ENCODE measurements at places on chromosomes 11 and 22. TPM values are rescaled to one million over a fixed set of nuclear protein-coding genes. Genes with fewer than 3 reads are reported as not detected.

DNA sequence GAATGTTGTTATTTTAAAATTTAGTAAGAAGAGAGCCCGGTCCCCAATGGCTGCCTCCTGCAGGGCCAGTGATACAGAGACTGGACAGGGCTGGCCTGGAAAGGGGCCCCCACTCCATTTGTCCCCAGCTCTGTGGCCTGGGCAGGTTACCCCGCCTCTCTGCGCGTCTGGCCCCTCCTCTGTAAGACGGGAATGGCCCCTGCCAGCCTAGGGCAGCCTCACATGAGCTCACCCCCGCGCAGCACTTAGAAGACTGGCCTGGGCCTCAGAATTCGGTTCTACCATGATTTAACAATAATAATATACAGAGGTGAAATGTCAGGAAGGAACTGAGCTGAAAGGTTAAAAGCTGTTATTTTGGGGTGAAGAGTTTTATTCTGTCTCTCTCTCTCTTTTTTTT lies 1.3 kb downstream of the APOBEC3G start:
- no peak for DNase-seq

Gene ABTB2
- 9.3 TPM for total RNA-seq

DNA sequence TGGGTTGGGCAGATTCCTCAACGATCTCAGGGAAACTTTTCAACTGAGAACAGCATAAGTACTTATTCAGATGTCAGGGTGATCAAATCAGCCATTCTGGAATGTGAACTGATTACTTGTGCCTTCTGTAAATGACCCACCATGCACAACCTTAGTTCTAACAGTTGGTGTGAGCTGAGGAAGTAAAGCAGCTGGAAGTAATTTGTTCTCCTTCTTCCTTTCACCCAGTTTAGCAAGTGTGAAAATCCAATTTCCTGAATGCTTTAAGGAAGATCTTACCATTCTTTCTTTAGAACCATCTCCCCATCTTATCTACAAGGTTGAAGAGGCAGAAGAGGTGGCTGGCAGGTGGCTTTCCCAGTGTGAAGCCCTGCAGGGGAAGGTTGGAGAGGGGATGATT lies 781.6 kb downstream of the ETS1 start:
- DNase-seq, result no peak

Gene ROBO4
- not detected for total RNA-seq

- peak; percentile 73 for DNase-seq
Observed at GRCh38 chr11:72573072-72573854, 101.0 kb downstream of the PDE2A start.

DNA sequence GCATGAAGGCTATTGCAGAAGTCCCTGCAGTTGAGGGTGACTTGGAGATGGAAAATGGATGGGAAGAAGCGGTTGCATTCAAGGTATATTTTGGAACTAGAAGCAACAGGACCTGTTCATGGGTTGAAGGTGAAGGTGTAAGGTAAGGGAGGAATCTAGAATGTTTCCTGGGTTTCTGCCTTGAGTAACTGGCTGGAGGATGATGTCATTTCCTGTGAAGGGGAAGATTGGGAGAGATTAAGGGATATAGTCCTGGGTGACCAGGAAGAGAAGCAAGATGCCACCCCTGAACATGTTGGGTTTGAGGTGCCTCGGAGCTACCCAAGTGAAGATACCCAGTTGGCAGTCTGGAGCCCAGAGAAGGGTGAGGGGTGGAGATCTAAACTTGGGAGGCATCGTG lies 12.1 kb upstream of the MOGAT2 start:
- no peak for DNase-seq

DNA sequence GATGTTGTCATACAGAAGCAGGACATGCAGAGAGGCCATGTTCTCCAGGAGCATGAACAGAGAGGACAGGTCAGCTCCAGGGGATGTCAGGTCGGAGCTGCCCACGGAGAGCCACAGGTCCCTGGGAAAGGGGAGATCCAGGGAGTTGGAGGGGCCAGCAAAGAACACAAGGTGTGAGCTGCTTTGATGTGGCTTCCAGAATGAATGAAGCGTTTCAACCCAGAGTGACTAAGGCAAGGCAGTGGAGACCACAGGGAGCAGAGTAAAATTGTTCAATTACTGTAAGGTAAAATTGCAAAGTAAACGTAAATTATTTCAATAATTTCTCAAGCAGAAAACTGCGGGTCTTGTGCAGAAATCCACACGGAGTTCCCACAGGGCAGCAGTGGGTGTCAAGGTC lies 5.6 kb upstream of the SCGB2A1 start:
- no peak for DNase-seq

- DNase-seq, result no peak
Observed at GRCh38 chr11:16899708-16900303, 114.4 kb downstream of the PLEKHA7 start.

All from glutamatergic neuron (in vitro differentiated cells).